ENCODE measurements at places on chromosomes 11 and 22.

GRCh38 chr11:65651589-65652510 lies 10.9 kb downstream of the RELA start:
- no peak for DNase-seq

GRCh38 chr11:113365895-113366294 lies 21.7 kb upstream of the ANKK1 start:
- no peak for DNase-seq

- DNase-seq = no peak
Observed at GRCh38 chr22:20140521-20140964, 8.9 kb downstream of the ZDHHC8 start.

DNA sequence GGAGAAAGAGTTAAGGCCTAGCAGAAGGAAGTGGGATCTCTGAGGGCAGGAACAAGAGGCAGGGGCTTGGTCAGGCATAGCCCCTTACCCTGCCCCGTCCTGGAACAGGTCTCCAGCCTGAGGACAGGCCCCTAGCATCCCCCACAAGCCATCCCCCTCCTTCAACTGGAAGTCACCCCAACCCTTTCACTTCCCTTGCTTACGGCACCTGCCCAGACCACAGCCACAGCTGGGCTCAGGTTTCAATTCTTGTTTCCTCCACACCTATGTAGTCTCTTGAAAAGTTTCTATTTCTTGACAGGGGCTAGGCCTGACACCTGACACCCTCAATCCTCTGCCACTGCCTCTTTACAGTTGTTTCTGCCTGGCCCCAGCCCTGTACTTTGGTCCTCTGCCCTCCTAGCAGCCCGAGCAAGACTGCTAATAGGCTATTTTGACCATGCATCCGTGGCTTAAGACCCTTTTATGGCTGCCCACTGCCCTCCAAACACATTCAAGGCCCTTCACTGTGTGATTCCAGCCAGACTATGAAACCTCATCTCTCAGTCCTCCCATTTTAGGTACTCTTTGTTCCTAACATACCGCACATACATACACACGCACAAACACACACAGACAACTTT lies 10.9 kb upstream of the FCHSD2 start:
- DNase-seq = peak; percentile 66

GRCh38 chr22:36860017-36860416 lies 789 bp upstream of the NCF4 start:
- DNase-seq = no peak

GRCh38 chr11:14549891-14550290 lies 29.7 kb upstream of the PSMA1 start:
- no peak for DNase-seq

DNA sequence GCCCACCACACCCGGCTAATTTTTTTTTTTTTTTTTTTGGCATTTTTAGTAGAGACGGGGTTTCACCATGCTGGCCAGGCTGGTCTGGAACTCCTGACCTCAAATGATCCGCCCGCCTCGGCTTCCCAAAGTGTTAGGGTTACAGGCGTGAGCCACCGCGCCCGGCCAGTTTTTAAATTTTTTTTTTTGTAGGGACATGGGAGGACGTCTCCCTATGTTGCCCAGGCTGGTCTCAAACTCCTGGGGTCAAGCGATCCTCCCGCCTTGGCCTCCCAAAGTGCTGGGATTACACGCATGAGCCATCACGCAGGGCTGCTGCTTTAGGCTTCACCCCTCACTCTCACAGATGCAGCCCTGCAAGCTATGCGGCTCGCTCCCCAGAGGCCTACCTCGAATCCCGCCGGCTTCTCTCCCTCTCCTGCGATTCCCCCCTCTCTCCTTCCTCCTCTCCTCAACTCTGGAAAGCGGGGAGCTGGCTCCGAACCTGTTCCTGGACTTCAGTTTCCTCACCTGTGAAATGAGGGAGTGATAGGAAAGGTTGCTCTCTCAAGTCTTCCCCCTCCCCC lies 926 bp downstream of the CCDC157 start:
- DNase-seq = no peak

DNA sequence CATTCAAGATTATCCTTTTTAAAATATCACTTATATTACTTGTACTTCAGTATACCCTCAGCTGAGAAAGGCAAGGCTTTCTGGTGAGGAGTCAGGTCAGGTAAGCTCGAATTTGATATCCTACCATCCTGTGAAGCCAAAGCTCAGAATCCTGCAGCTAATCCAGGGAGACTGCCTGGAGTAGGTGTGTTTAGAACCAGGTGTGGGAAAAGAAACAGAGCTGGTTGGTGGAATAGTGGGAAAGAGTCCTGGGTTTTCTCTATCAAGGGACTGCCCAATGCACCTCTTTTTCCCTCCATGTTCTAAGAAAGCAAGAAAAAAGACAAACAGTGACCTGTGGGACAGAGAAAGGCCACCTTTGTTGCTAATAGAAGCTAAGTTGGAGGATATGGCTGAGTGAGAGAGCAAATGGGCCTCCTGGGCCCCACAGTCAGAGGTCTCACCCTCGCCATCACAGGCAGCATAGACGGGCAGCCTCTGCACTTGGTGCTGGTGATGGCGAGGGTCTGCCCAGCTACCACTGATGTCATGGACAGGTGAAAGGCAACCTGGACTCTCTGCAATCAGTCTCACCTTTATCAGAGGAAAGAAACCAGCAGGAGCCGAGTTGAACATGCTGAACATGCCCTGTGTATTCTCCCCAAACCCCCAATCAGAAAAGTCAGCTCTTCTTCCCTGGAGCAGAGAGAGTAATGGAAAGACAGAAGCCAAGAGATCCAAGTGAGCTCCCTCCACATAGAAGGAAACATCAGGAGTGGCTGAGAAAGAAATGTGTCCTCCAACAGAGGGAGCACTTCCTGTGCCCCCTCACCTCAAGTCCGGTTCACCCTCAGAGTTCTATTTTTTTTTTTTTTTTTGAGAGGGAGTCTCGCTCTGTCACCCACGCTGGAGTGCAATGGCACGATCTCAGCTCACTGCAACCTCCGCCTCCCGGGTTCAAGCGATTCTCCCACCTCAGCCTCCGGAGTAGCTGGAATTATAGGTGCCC lies 491.3 kb downstream of the BUD13 start:
- peak; percentile 36 for DNase-seq

DNA sequence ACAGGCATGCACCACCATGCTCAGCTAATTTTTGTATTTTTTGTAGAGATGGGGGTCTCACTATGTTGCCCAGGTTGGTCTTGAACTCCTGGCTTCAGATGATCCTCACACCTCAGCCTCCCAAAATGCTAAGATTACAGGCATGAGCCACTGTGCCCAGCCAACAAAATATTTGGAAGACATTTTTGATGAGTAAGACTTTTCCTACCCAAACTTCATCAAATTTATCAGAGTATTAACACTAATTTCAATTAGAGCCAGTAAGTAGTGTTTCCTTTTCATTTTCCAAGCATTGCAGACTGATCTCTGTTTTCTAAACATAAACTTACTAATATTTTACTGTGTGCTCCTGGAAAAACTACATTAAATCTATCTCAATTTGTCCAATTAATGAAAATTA lies 1.4 kb upstream of the CRTAM start:
- DNase-seq = no peak

DNA sequence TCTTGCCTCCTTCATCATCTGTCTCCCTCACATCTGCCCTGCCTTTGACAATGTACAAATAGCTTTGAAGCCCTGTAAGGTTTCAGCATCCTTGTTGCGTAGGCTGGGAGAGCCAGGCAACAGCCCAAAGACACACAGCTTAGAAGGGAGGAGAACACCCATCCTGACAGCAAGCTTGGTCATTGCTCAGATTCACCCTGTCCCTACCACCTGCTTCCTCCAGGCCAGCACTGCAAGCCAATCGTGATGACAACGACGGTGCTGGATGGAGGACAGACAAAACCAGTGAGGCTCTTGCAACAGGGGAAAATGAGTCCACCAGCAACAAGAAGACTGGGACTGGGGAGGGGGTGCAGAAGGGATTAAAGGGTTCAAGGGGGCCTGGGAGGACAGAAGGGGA lies 32.9 kb upstream of the CD5 start:
- no peak for DNase-seq

DNA sequence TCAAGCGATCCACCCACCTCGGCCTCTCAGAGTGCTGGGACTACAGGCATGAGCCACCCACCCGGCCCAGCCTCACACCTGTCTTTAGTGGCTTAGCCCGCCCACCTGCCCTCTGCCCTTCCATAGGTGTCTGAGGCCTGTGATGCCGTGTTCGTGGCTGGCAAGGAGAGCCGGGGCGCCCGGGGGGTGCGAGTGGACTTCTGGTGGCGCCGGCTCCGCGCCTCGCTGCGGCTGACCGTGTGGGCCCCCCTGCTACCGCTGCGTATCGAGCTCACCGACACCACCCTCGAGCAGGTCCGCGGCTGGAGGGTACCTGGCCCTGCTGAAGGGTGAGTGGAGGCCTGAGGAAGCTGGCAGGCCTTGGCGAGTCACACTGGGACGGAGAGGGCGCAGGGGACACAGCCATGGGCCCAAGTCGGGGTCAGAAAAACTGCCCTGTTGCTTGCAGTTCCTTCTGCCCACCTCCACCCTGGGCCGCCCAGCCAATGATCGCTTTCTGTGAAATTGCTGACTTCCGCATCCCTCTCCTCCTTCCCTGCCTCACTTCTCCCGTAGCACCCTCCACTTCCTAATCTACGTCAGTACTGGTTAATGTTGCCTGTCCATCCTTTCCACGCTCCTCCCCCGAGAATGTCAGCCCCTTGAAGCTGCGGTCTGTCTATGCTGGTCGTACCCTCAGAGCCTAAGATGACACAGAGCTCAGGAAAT lies 9.3 kb downstream of the TMEM132A start:
- DNase-seq = no peak

DNA sequence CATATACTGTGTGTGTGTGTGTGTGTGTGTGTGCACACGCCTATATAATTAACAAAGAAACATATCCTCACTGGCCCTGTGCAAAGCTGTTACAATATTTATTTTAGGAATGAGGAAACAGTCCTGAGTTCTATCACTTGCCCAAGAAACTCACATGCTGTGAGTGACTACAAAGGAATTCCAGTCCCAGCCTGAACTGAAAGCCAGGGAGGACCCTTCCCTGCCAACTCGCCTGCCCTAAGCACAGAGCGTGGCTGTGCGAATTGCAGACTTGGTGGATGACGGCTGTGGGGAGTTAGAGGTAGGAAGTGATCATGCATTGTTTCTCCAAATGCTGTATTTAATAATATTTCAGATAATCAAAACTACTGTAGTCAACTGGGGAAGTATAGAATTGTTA lies 26.4 kb upstream of the CD5 start:
- DNase-seq = peak; percentile 39

DNA sequence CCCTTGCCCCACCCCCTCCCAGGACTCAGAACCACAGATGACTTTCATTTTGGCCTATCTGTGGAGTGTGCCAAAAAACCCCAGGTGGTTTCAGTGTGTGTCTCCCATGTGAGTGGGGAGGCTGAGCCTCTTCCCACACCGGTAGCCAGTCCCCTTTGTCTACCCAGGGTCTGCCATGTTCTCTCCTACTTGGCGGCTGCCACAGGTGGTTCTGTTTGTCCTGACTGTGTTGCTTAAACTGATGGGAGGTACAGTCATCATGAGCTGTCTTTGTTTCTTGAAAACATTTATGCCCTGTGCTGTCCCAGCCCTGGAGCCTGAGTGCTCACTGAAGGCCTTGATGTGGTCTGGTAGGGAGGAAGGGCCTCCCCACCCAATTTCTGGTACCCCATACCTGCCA lies 39.7 kb upstream of the SUSD2 start:
- no peak for DNase-seq

DNA sequence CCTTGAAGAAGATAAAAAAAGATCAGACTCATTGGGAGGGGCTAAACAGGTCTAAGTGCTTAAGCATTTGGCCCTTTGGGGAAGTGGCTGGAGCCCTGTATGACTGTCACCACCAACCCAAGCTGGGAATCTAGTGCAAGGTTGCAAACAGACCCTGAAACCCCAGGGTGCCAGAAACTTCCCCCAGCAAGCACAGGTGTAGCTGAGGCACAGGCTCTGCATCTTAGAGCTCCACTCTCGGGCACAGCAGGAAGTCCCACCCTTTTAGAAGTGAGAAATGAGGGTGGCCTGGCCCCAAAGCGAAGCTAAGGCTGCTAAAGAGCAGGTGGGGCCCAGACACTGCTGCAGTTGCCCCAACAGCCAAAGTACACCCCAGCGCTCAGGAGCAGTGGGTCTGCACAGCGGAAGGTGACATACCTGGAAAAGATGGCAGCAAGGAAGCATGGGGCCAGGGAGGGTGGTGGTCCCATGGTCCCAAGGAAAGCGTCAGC lies 5.8 kb upstream of the KDM2A start:
- no peak for DNase-seq

- no peak for DNase-seq
Observed at GRCh38 chr11:61359516-61359915, 2.2 kb downstream of the CYB561A3 start.

All from iPS-NIHi11 (cell line).